ENCODE measurements at places on chromosomes 5 and 9.

DNA sequence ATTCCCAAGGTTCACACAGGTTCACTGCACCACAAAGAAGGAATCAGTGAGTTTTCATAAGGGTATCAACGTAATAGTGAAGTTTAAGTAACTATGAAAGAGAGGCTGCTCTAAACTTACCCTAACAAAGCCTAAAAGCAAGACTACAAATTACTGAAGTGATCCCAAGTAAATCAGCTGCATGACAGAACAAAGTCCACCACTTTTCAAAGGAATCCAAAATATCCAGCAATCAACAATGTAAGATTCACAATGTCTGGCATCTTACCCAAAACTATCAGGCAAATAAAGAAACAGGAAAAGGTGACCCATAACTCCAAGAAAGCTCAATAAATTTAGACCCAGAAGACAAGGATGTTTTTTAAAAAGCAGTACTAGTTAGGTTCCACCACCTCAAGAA, 70.1 kb downstream of the GNAQ start:
- no peak for DNase-seq

- no peak for DNase-seq
Measured at GRCh38 chr5:36740259-36740898, 134.0 kb downstream of the SLC1A3 start.

GRCh38 chr5:6722015-6722414, 8.8 kb downstream of the TENT4A start:
- no peak for DNase-seq

GRCh38 chr9:33780276-33780675, 15.1 kb upstream of the PRSS3 start:
- no peak for DNase-seq

GRCh38 chr5:126967808-126968466, 62.4 kb downstream of the MARCHF3 start:
- DNase-seq: no peak

DNA sequence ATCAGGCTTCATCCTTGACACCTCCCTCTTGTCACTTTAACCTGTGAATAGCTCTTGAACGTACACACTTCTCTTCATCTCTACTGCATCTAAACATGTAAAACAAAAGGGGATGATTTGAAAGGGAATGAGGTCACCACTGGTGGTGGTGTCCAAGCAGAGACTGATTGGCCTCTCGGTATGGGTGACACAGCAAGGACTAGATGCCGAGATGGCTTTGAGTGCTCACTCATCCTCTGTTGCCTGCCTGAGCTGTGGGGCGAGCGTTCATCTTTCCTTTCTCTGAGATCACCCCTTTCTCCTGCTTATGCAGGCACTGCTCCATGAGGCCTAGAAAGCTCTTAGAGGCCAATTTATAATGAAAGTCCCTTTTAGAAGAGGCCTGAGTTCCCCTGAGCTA, 51.9 kb downstream of the SEC61B start:
- DNase-seq: no peak
